Stimulated activated CD4-positive, alpha-beta T cell treated with anti-CD3 and anti-CD28 coated beads, Interleukin-4, amount 100 ng/mL, for 1 hour (primary cell): ENCODE measurements at places on chromosomes 1 and 21.

DNA sequence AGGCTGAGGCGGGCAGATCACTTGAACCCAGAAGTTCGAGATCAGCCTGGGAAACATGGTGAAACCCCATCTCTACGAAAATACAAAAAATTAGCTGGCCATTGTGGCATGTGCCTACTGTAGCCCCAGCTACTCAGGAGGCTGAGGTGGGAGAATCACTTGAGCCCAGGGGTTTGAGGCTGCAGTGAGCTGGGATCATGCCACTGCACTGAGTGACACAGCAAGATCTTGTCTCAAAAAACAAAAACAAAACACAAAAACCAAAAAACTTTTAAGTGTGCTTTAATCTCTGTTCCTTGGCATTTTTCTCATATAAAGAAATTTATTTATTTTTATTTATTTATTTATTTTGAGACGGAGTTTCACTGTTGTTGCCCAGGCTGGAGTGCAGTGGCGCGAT, 208.2 kb downstream of the URB2 start:
- no peak for DNase-seq

DNA sequence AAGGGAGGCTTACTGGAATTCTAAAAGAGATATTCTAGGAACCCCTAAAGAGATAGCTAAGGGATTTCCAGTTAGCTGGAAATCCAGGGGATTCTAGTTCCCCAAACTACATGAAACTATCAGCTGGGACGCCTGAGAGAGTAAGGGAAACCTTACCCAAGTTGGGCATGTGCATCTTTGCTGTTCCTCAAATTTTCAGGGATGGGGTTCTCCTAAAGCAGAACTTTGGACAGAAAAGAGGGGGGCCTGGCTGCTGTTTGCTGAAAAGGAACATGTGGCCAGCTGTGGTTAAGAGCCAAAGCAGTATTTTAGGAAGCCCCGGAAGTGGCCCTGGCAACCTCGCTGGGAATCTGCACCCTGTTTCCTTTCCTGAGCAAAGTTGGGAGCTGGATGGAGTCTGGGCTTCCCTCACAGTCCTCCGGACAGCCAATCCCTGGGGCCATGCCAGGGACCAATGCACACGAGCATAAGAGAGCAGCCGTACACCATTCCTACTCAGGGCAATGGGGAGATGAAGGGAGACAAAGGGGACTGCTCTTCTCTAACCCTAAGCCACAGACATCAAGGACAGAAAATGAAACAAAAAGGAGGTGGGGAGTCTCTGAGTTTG, 154.3 kb downstream of the PLXNA2 start:
- DNase-seq: no peak

DNA sequence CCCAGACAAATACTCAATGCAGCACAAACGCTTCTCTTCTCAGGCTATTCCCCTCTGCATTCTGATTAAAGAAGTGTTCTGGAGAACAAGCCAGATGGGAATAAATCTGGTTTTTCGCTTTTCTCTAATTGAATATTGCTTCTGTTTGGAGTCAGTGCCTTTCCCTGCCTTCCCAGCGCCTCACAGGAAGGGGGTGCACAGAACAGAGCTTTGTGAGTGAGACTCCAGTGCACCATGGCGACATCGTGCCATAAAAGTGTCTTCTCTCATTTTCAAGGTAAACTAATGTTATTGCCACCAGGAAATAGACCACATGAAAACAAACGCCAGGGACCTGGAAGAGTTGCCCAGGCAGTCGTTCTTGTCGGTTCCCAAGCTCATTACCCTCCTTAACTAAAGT, 43.6 kb upstream of the SLC45A1 start:
- no peak for DNase-seq

- DNase-seq: no peak
Measured at GRCh38 chr1:226650236-226650841, 88.7 kb downstream of the ITPKB start.

- no peak for DNase-seq
Measured at GRCh38 chr1:159911326-159912070, 11.5 kb upstream of the CFAP45 start.

DNA sequence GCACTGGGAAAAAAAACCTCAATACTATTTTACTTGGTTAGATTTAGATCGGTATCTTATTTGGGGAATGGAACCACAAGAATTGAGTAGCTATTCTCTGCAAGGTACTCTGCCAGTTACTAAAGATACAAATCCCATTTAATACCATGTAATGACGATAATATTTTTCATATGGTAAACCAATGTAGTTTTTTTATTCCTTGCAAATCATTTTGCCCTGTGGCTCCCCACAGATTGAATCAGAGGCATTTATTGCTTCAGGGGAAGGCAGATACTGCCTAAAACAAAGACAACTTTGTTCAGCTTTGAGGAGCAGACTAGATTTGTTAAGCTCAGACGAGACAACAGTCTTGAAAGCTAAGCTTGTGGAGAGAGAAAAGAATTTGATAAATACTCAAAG, 226.7 kb upstream of the RUNX1 start:
- no peak for DNase-seq

GRCh38 chr1:94702442-94702815, 117.7 kb upstream of the SLC44A3 start:
- no peak for DNase-seq

DNA sequence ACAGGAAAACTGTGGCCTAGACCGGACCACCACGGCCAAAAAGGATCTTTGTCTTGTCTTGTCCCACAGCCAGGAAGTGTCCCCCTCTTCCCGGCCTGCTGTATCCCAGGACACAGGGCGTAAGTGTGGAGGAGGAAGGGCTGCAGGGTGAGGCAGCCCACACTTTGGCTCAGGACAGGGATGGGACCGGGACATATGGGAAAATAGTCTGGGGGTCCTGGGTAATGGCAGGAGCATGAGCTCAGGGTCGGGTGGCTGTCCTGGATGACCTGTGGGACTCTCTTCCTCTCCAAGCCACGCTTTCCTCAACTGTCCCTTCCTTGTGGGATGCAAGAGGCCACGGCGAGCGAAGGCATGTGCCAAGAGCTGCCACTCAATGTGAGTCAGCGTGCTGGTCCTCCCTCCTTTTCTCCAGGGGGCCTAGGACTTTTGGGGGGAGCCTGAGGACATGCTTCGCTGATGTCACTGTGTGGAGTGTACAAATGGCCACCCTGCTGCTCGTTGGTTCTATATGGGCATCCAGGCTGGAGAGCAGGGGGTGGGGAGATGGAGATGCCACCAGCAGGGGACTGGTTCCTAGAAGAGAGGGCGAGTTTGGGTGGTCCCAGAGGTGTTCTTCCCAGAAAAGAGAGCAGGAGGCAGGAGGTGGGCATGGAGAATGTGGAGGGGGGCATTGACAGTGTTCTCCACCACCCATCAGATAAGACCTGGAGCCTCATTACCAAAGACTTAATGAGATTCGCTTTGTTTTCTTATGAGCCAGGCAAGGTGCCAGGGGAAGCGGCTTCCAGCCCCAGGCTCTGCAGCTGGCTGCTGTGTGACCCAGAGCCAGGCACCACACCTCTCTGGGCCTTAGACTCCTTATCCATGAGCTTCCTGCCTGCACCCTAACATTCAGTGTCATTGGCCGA, 11.5 kb upstream of the PADI1 start:
- DNase-seq: no peak

GRCh38 chr1:25684216-25684965, 67.8 kb downstream of the MAN1C1 start:
- no peak for DNase-seq

- DNase-seq: no peak
Measured at GRCh38 chr1:156100205-156100995, 14.1 kb upstream of the LMNA start.
